Fibroblast of lung (primary cell): ENCODE measurements at places on chromosomes 12 and 14. TPM values are rescaled to one million over a fixed set of nuclear protein-coding genes. Genes with fewer than 3 reads are reported as not detected.
A peak's percentile ranks its signal among the peaks of the same experiment; 100 is the strongest.

GRCh38 chr12:3463921-3464320, 27.1 kb upstream of the PRMT8 start:
- H3K4me3 ChIP-seq: no peak overlapping the region
- H3K36me3 ChIP-seq: no peaks in the 10 kb centered on the region
- no peak overlapping the region for H3K27ac ChIP-seq
- DNase-seq: no peak
- no peaks in the 10 kb centered on the region for H3K27me3 ChIP-seq
- no peaks in the 10 kb centered on the region for H3K4me1 ChIP-seq

The NRL gene
- total RNA-seq: 0.77 and 0.99 TPM in 2 replicates

- no peak overlapping the region for H3K4me3 ChIP-seq
- no peaks in the 10 kb centered on the region for H3K36me3 ChIP-seq
- peak; percentile 47 for DNase-seq
Measured at GRCh38 chr12:12436831-12437345, 80.0 kb downstream of the BORCS5 start.

DNA sequence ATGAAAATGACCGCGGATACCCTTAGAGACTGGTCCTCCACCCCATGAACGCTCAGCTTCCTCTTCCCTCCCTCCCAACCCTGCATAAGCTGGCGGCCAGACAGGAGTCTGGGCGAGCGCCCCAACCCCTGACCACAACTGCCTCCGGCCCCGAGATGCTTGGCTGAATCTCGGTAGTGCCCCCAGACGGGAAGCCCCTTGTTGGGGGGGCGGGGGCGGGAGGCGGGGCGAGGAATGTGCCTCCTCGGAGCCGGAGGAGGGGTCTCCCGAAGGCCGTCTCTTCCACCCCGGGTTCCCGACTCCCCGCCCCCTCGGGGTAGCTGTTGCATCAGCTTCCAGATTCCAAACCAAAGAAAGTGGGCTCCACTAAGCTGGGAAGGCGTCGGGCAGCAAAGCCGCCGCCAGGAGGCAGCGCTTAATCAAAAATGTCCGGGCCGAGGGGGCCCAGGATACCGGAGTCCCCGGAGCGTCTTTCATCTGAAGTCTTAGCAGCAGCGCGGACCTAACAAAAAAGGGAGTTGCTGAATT, 7.1 kb upstream of the MRPL52 start:
- H3K4me1 ChIP-seq: peaks cover 12% of the 10 kb centered on the region
- no peak overlapping the region for H3K4me3 ChIP-seq
- no peaks in the 10 kb centered on the region for H3K27me3 ChIP-seq
- H3K27ac ChIP-seq: peak overlapping the region; percentile 36
- DNase-seq: peak; percentile 92

DNA sequence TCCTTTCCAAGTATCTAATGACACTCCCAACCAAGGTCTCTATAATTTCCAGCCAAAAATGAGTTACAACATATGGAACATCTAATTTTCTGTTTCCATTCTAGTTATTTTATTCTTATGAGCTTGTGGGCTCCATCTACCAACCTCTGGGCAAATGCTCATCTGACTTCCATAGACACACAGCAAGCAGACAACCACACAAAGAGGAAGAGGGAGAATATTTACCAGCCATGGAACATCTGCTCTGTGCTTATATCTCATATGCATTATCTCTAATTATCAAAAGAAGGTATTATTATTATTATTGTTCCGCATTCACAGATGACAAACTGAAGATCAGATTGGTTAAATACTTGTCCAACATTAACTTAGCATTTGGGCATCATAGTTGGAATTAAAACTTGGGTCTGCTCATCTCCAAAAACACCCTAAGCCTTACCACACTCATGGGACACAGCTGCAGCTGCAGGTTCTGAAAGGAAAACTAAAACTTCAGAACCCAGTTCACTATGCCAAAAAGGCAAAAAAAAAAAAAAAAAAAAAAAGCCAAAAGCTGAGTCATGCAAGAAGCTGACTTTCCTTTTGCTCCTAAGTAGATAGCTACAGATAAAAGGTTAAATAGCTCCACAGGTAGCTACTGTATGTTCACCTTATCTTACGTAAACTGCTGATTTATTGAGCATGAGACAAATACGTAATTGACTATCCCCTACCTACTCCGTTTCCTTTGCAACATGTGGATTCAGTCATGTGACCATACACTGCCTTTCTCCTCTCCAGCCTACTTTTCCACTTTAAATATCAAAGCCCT, 23.6 kb upstream of the TCL1B start:
- no peaks in the 10 kb centered on the region for H3K4me1 ChIP-seq
- H3K4me3 ChIP-seq: no peak overlapping the region
- DNase-seq: no peak

The FOXN4 gene
- total RNA-seq: not detected in 2 replicates
